ENCODE measurements at places on chromosomes 7 and 10. TPM values are rescaled to one million over a fixed set of nuclear protein-coding genes. Genes with fewer than 3 reads are reported as not detected.

The THSD7A gene
- total RNA-seq, result 0.06 TPM

The GPR158 gene
- not detected for total RNA-seq

The SLC18A3 gene
- total RNA-seq, result not detected

The GIMAP7 gene
- not detected for total RNA-seq

The UCN3 gene
- total RNA-seq, result not detected

The DOCK4 gene
- total RNA-seq, result 25.4 TPM

The INHBA gene
- 55.3 TPM for total RNA-seq

The UBTD1 gene
- 32.3 TPM for total RNA-seq

The SKIDA1 gene
- 0.17 TPM for total RNA-seq

The EBLN1 gene
- total RNA-seq, result not detected

The SPOCK2 gene
- 0.33 TPM for total RNA-seq

The CTTNBP2 gene
- total RNA-seq, result 1.0 TPM

The HOXA9 gene
- total RNA-seq, result 69.0 TPM

The ASB10 gene
- total RNA-seq, result not detected

The NAT16 gene
- not detected for total RNA-seq

The SLC16A12 gene
- not detected for total RNA-seq

All from PC-3 (cell line).